ENCODE measurements at places on chromosomes 3 and 15.

GRCh38 chr3:188353426-188353825, 199.5 kb downstream of the LPP start:
- DNase-seq: no peak

- DNase-seq: no peak
Measured at GRCh38 chr15:45343258-45343860, 35.0 kb downstream of the GATM start.

GRCh38 chr3:51955175-51955892, at the start of gene GPR62:
Gene GPR62, plus strand, starts transcription at chr3:51955381. Its CDS starts 272 bp downstream, at chr3:51955653.
- no peak for DNase-seq

- no peak for DNase-seq
Measured at GRCh38 chr15:57227166-57227565, 149.1 kb upstream of the CGNL1 start.

DNA sequence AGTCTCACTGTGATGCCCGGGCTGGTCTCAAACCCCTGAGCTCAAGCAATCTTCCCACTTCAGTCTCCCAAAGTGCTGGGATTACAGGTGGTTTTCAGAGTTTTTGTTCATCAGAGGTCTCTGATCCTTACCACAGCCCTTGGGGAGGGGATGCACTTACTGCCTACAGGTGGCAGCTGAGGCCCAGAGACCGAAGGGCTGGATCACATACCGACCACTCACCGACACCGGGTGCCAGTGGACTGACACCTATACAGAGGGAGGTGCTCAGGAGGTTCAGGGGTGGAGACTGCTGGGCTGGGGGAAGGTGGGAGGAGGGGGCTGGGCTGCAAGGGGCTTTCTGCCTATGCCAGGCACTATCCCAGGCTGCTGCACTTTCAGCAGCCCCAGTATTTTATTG, 19.5 kb downstream of the DUSP7 start:
- no peak for DNase-seq

DNA sequence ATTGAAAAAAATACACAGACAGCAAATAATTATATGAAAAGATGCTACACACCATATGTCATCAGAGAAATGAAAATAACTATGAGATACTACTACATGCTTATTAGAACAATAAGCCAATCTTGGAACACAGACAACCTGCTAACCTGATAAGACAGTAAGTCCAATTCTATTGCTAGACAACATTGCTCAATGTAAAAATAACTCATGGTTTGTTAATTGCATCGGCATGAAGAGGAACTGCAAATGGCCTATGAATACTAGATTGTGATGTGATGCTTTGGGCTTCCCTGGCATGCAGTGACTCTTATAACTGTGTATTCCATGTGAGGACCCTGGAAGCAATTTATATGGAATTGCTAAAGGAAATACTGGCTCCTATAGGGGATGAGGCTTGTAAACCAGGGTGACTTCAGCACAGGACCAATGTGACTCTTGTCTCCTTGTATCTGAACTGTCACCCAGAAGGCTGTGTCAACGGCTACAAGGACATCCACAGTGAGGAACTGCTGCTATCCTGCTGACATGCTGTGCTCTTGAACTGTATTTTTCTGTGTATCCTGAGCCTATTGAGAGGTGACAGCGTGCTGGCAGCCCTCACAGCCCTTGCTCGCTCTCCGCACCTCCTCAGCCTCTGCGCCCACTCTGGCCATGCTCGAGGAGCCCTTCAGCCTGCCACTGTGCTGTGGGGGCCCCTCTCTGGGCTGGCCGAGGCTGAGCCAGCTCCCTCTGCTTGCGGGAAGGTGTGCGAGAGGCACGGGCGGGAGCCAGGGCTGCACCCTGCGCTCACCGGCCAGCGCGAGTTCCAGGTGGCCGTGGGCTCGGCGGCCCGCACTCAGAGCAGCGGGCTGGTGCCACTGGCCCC, 385.7 kb downstream of the CNTN4 start:
- DNase-seq: no peak

GRCh38 chr3:112786002-112786590, 60.6 kb downstream of the CD200R1L start:
- DNase-seq: no peak

- no peak for DNase-seq
Measured at GRCh38 chr3:58621086-58621830, 44.1 kb upstream of the FAM107A start.

DNA sequence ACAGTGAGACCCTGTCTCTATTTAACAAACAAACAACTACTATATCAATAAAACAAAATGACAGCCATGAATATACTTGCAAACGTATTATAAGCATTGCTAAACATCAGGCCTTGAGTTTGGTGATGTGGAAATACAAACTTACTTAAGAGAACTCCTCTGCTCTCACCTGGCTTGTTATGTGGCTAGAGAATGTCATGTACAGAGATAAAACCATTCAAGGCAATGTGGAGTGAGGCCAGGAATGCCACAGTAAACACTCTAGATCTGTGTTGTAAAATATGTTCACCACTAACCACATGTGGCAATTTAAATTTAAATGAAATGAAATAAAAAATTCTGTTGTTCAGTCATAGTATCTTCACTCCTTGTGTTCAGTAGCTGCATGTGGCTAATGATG, 22.7 kb upstream of the RARB start:
- DNase-seq: no peak

DNA sequence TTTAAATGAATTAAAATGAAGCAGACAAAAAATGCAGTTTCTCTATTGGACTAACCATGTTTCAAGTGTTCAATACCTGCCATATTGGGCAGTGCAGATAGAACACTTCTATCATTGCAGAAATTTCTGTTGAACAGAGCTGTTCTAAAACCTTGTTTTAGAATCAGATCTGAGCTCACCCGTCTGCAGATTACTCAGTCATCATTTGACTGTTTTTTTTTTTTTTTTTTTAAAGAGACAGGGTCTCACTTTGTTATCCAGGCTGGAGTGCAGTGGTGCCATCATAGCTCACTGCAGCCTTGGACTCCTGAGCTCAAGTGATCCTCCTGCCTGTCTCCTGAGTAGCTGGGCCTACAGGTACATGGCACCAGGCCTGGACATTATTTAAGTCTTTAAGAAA, 128.7 kb downstream of the APBA2 start:
- no peak for DNase-seq

DNA sequence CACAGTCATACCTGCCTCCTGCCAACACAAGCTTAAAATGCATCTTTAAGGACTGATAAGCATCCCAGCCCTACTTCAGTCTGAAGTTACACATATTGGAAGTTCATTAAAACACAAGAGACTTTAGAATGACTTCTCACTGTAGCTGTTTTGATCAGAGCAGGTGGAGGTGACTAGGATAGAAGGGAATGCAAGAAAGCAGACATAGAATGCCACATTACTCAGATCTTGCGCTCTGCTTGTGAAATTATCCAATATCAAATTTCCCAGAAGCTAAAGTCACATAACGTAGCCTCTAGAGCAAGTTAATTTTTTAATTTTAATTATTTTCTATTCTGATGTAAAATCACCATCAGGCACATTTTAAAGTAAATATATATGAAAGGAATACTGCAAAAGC, 306.5 kb downstream of the PLOD2 start:
- DNase-seq: no peak

GRCh38 chr15:64947211-64947610, 35.5 kb downstream of the ANKDD1A start:
- DNase-seq: no peak

DNA sequence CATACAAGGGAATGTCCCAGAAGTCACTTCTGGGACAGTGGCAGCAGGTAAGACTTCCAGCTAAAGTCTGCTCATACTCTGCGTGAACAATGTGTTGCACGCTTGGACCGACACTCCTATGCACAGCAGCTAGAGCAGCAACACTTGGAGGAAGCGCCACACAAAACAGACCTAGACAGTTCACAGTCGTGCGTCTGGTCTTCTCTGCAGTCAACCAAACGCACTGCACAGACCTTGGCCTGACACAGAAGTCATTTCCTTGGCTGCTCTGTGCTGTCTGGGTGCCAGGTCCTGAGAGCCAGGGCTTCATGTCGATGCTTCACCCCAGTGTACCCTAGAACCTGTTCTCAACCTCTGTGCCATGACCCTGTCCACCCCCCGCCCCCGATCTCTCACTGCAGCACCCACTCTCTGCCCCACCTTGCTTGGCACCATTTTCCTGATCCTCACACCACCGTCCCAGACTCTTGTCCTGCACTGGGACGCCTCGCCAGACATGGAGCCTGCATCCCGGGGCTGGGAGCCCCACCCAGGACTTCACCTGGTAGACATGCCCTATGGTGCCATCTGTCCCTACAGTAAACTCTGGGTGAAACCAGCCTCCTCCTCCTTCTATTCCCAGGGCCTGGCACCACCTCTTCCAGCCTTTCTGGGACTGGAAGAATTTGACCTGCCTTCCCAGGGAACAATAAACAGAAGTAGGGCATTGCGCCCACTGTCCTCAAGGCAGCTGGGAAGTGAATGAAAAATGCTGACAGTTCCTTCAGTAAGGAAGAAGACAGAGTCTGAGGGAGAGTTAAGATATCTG, 3.1 kb downstream of the ATP10A start:
- DNase-seq: no peak

- DNase-seq: no peak
Measured at GRCh38 chr3:42345811-42346210, 64.6 kb downstream of the LYZL4 start.

- no peak for DNase-seq
Measured at GRCh38 chr3:172046268-172046915, 7.0 kb downstream of the FNDC3B start.

- no peak for DNase-seq
Measured at GRCh38 chr3:69388241-69388640, 2.4 kb upstream of the FRMD4B start.

DNA sequence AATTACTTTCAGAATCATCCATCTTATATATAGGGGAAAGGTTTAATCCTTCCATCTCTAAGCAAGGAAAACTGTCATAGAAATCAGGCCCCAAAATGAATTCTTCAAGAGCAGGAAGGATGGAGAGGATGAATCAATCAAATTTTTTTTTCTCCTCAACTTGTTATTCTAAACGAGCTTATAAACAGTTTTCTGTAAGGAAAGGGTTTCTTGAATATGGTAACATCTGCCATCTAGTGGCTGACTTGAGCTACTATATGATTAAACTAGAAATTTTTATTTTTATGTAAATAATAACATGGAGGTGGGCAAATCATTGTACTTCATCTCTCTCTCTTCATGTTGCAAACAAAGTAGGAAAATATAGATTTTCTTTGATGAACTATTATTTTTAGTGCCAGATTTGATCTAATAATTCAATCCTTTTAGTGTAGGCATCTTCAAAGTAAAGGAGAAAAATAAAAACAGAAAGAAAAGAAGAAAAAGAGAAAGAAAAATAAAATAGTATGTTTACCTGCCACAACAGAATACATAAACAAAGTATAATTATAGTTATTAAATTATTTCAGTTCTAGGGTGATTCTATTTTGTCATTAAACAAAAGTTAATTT, 146.6 kb downstream of the SERPINI1 start:
- peak; percentile 82 for DNase-seq

DNA sequence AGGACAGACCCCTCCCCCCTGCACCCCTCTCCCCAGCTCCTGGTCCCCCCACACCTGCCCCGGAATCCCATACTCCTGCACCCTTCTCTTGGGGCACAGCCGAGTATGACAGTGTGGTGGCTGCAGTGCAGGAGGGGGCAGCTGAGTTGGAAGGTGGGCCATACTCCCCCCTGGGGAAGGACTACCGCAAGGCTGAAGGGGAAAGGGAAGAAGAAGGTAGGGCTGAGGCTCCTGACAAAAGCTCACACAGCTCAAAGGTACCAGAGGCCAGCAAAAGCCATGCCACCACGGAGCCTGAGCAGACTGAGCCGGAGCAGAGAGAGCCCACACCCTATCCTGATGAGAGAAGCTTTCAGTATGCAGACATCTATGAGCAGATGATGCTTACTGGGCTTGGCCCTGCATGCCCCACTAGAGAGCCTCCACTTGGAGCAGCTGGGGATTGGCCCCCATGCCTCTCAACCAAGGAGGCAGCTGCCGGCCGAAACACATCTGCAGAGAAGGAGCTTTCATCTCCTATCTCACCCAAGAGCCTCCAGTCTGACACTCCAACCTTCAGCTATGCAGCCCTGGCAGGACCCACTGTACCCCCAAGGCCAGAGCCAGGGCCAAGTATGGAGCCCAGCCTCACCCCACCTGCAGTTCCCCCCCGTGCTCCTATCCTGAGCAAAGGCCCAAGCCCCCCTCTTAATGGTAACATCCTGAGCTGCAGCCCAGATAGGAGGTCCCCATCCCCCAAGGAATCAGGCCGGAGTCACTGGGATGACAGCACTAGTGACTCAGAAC, 9.8 kb downstream of the MAP1A start:
- no peak for DNase-seq

DNA sequence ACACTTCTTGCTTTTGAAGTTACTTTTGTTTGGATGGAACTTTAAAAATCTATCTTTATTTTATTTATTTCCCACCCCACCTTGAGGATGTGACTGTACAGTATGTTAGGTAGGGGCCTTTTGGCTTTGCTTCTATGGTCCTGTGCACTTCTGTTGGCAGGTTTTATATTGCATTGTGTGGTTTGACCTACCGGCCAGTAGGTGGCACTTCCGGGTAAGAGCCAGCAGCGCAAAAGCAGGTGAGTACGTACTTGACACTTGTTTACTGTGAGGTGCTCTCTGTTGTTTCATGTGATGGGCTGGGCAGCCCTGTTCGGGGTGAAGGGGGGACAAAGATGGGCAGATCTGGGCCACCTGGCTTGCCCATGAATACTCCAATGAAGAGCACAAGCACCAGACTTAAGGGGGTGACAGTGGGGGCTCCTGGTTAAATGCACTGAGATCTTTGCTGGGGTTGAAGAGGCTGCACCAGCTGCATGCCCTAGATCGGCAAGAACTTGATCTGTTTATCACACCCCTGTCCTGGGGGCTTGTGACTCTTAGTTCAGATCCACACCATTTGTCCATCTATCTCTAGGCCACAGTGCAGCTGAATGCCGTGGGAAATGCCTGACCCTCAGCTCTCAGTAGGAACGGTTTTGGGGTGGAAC, 131.6 kb downstream of the NLGN1 start:
- no peak for DNase-seq

DNA sequence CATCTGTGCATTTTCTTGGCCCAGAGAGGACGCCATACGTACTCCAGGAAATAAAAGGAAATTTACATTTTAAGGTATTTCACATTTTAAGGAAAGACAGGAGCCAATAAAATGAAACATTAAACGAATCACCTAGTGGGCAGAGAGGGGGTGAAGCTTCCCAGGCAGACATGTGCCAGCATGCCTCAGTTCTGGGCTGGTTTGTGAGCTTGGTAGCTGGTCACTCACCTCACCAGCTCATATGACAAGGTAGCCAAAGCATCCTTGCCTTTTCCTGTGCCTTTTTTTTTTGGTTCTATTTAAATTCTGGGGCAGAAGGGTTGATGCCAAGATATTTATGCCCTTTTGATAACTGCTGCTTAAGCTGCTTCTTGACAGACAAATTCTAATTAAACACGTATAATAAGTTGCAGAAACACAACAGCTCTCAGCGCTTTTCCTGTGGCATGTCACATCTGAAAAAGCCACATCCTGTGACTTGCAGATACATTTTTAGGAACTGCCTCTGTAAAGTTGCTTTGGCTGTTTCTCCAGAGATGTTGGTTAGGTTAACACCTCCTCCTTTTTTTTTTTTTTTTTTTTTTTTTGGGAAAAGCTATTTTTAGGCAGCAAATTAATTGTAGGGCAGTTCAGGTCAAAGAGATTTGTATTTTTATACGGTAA, 218.6 kb downstream of the PDCD6IP start:
- no peak for DNase-seq

- no peak for DNase-seq
Measured at GRCh38 chr15:70556151-70556741, 207.1 kb downstream of the UACA start.

Data from NCI-H2081 treated with DMSO at 0.1 percent for 48 hours (cell line).